IPS-NIHi11 (cell line): ENCODE measurements at places on chromosomes 2 and 18.

- no peak for DNase-seq
Observed at GRCh38 chr2:90209806-90210205, 1518.3 kb downstream of the RPIA start.

- DNase-seq, result no peak
Observed at GRCh38 chr2:103164748-103165147, 402.9 kb downstream of the TMEM182 start.

- DNase-seq, result no peak
Observed at GRCh38 chr2:195021711-195022507, 635.1 kb upstream of the SLC39A10 start.

DNA sequence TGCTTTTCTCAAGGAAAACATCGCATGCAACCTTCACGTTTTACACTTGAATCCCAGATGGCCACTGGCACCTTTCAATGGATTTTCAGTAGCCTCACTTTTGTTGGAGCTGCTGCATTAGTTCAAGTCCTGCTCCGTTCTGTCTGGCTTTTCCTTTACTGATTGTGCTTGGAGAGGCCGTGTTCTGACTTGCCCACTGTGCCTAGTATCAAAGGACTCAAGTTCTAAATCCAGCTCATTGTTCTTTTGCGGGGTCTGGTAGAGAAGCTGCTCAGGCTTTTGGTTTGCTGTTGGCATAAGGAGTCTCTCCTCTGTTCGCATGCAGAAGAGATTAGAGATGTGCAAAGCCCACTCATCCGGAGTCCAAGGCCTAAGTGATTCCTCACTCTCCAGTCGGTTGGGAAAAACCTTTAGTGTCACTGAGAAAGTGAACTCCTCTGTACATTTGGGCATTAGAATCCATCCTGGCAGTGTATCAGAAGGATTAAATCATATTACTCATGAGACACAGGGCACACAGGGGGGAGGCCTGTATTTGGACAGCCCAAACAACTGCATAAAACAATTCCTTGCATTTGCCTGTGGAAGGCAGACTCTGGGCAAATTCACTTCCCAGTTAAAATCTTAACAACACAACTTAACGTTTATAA lies 69.7 kb downstream of the NCK2 start:
- no peak for DNase-seq

GRCh38 chr2:63283273-63283672 lies 232.6 kb downstream of the OTX1 start:
- no peak for DNase-seq

- no peak for DNase-seq
Observed at GRCh38 chr2:61229936-61230335, 67.9 kb downstream of the C2orf74 start.

- DNase-seq, result peak; percentile 63
Observed at GRCh38 chr2:172710584-172711047, 25.0 kb upstream of the RAPGEF4 start.

DNA sequence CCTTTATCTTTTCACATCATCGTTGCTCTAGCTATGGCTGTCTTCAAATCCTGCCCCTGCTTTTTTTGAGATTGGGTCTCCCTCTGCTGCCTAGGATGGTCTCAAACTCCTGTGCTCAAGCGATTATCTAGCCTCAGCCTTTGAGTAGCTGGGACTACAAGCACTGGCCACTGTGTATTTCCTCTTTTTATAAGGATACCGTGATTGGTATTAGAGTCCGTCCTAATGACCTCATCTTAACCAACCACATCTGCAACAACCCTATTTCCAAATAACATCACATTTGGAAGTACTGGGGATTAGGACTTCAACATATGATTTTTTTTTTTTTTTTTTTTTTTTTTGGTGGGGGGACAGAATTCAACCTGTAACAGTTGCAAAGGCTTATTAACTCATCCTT lies 9.1 kb downstream of the RESP18 start:
- DNase-seq, result no peak

GRCh38 chr2:137228566-137228965 lies 463.2 kb downstream of the THSD7B start:
- no peak for DNase-seq

GRCh38 chr2:191113761-191114160 lies 37.0 kb downstream of the STAT4 start:
- no peak for DNase-seq

DNA sequence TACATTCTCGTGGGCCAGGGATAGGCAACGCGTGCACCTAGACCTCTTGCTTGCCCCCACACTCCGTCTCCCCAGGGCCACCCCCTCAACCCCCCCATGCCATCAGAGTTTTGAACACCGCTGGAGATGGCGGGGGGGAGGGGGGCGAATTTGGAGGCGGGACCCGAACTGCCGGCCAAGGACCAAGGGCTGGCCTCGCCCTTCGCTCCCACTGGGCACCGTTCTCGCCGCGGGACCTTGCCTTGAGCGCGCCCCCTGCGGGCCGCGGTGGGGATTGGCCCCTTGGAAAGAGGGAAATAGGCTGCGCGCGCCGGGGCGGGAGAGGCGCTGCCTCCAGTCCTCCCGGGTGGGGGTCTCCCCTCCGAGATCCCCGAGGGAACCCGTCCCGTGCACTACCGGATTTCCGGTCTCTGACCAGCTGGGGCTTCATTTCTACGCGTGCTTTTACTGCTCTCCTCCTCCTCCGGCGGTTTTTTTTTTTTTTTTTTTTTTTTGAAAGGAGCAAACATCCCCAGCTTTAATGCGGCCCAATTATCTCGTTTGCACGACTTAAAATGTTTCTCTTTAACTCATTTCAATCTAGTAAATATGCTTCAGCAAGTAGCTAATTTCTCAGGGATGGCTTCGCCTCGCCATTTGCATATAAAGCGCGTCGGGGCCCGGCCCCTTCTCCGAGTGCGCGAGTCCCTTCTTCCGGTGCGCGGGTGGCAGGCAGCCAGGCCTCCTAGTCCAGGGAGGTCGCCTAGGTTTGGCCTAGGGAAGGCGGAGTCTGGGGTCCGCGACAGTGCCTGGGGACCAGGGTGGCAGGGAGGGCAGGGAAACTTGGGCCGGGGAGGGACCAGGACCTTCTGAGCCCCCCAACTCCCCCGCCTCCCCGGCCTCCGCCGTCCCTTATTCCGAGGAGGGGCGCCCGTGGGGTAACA lies 10.0 kb upstream of the GBX2 start:
- DNase-seq, result peak; percentile 86

DNA sequence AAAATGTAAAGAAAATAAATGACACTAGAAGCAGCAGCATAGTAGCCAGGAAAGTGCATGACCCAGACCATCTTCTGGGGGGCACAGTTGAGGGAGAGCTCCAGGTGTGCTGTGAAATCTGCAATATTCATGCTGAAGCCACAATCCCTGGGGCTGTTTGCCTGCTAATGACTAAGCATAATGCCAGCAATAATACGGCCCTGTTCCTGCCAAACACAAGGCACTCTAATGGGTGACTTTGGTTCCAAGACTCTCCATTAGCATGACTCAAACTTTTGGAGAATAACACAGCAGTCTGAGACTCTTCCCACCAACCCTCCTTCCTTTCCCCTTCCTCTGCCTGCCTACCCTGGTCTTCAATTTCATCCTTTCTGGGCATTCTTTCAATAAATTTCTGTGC lies 77.9 kb upstream of the DOCK10 start:
- DNase-seq, result no peak

DNA sequence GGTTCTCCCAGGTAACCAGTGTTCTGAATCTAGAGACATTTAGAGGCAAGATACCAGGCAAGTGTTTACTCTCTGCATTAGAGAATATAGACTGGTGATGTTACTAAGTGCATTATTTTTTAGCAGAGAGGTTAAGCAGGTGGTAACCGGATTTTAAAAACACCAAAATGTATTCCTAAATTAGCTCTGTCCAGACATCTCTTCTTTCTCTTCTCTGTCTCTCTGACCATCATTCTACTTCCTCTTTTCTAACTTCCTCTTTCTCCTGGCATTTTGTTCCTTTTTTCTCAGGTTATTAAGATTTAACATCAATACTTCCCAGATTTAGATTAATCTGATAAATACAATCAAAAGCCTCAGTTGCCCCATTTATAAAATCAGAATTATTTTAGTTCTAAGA lies 31.7 kb upstream of the DYNC1I2 start:
- no peak for DNase-seq

- DNase-seq, result no peak
Observed at GRCh38 chr2:171707752-171708151, 20.5 kb downstream of the DYNC1I2 start.

GRCh38 chr2:130834931-130835765 lies 1.6 kb upstream of the ARHGEF4 start:
- no peak for DNase-seq
